Cardiac muscle cell (in vitro differentiated cells and primary cell): ENCODE measurements at places on chromosomes 3 and 15. TPM values are rescaled to one million over a fixed set of nuclear protein-coding genes. Genes with fewer than 3 reads are reported as not detected.

GRCh38 chr3:58027704-58028317 lies 19.6 kb downstream of the FLNB start:
- no peak overlapping the region for H3K27ac ChIP-seq
- no peaks in the 10 kb centered on the region for H3K27me3 ChIP-seq
- H3K4me1 ChIP-seq, result no peaks in the 10 kb centered on the region
- DNase-seq, result no peak

The FAIM gene
- polyA plus RNA-seq, result 4.2 and 12.6 TPM in 2 replicates

The GPR87 gene
- 0.67 TPM in 1 of 2 replicates, not detected in the other for polyA plus RNA-seq

- H3K36me3 ChIP-seq, result no peaks in the 10 kb centered on the region
- no peak for DNase-seq
- H3K4me1 ChIP-seq, result no peaks in the 10 kb centered on the region
- H3K27ac ChIP-seq, result no peak overlapping the region
- H3K27me3 ChIP-seq, result no peaks in the 10 kb centered on the region
Measured at GRCh38 chr3:30269751-30270445, 336.5 kb upstream of the TGFBR2 start.

DNA sequence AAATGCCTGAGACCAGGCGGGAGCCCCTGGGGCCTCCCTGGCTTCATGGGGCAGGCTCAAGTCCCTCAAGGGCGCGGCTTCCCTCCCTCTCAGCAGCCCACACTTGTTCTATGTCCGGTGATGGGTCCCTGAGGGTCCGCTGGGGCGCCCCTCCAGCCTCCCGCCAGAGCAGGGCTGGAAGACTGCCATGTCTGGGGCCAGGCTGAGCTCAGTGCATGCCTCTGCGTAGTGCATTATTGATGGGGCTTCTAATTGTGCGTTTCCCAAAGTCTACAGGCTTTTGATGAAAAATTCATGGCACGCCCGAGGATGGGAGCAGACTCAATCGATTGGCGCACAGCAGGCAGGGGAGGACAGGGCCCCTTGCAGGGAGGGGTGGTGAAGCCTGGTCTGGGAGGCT lies 51.3 kb downstream of the CYP11A1 start:
- no peak overlapping the region for H3K4me3 ChIP-seq
- no peaks in the 10 kb centered on the region for H3K36me3 ChIP-seq
- no peaks in the 10 kb centered on the region for H3K4me1 ChIP-seq
- no peaks in the 10 kb centered on the region for H3K27me3 ChIP-seq
- H3K27ac ChIP-seq, result no peak overlapping the region

The HYAL2 gene
- 88.3 and 106 TPM in 2 replicates for polyA plus RNA-seq

DNA sequence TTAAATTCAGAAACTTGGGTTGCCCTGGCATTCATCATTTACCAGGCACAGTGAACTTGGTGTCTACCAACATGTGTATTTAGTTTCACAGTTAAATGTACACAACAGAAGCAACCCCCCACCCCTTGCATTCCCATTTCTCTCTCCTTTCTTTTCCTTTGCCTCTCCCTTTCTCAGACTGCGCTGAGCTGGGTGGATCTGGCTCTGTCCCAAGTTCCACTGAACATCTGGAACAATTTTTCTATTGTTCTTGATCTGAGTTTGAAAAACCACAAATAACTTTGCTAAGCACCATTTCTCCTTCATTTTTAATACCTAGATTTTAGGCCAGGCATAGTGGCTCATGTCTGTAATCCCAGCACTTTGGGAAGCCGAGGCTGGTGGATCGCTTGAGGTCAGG lies 242.2 kb downstream of the ABHD5 start:
- no peaks in the 10 kb centered on the region for H3K36me3 ChIP-seq
- no peaks in the 10 kb centered on the region for H3K4me1 ChIP-seq
- H3K4me3 ChIP-seq, result no peak overlapping the region
- no peaks in the 10 kb centered on the region for H3K27me3 ChIP-seq

DNA sequence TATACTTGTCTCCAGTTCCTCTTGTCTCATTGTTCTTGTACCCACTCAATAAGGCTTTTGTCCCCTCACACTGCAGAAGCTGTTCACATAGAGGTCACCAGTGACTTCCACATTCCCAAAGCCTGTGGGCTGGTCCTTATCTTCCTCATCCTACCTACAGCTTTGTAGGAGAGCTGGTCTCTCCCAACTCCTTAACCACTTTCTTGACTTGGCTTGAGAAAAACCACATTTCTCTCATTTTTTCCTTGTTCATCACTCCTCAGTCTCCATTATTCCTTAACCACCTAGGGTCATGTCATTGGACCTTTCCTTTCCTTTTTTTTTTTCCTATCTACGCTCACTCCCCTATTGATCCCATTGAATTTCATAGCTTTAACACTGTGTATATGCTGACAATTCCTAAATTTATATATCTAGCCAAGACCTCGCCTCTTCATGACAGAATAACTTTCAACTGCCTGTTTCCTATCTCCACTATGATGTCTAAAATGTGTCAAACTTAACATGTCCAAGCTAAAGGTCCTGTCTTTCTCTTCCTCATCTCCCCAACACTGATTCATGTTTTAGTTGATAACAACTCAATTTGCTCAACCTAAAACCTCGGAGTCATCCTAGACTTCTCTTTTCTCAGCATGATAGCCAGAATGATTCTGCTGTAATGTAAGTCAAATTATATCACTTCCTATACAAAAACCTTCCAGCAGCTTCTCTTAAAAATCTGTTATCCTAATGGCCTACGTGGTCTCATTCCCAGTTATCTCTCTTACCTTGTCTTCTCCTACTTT lies 49.5 kb downstream of the CEP63 start:
- no peaks in the 10 kb centered on the region for H3K27me3 ChIP-seq
- peaks cover 5% of the 10 kb centered on the region for H3K36me3 ChIP-seq
- peaks cover 4% of the 10 kb centered on the region for H3K4me1 ChIP-seq
- H3K4me3 ChIP-seq, result no peak overlapping the region
- no peak overlapping the region for H3K27ac ChIP-seq
